ENCODE measurements at places on chromosomes 2 and 18.

DNA sequence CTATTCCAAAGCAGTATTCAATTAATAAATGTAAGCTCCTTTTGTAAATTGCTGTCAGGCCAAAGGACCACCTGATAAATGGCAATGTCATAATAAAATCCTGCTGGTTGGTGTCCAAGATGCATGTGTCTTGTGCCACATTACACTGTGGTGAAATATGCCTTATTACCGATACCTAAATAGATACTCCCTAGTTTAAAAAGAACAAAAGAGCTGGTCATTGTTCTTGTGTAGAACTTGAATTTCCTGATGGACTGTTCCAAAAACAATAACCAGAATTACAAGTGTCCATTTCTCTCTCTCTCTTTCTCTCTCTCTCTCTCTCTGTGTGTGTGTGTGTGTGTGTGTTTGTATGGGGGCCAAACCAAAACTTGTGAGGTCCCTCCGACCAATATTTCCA is 13.8 kb upstream of the LPIN1 start:
- no peak for DNase-seq

DNA sequence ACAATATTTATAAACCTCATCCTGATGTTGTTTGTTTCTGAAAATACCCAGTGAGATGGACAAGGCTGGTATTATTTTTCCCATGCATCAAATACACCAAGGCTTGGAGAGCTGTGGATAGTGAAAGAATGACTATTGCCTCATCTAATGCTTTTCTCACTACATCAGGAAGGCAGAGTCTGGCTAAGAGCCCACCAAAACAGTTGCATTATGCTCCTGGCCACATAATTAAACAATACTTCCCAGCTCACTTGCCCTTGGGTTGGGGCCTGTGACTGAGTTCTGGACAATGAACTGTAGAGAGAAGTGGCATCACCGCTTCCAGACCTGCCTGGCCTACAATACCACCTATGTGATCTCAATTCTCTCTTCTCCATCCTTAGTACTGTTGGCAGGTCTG is 46.4 kb upstream of the REEP1 start:
- DNase-seq, result no peak

GRCh38 chr2:197184959-197185586 is 125.5 kb downstream of the ANKRD44 start:
- DNase-seq, result no peak

DNA sequence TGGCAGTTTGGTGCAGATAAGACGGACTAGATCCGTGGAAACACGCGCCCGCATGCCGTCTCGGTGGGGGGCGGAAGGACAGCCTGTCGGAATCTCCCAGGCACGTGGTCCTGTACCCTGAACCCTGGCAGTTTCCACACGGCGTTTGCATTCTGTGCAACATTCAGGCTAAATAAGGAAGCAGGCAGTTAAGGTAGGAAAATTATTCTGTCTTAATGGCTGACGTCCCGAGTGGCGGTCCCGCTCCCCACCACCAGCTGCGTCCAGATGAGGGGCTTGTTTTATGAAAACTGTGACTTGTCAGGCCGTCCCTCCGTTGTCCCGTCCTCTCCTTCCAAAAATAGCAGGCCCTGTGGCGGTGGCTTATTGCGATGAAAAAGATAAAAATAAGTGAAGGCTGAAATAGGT is 120.2 kb downstream of the NFATC1 start:
- no peak for DNase-seq

GRCh38 chr2:33498291-33498956 is 22.0 kb downstream of the RASGRP3 start:
- DNase-seq, result no peak

DNA sequence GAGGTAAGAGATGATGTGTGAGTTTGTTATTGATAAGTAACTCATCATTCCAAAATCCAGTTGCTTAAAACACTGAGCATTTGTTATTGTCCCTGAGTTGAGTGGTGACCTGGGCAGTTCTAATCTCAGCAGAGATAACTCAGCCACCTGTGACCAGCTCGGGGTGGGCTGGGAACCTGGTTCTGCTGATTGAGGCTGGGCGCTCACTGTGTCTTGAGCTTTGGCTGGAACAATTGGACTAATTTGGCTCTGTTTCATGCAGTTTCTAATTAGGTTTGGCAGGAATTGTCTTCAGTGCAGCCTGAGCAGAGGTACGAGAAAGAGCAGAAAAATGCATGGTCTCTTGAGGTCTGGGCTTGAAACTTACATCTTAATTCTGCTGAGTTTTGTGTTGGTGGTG is 144.7 kb downstream of the RNF144A start:
- no peak for DNase-seq

- DNase-seq, result no peak
These were observed 70.9 kb downstream of the PTRHD1 start for GRCh38 chr2:24722141-24722790.

Measured in activated naive CD4-positive, alpha-beta T cell (primary cell).